Midbrain (tissue), 1 donor: ENCODE measurements at places on chromosomes 12 and 14.

- DNase-seq, result no peak
Observed at GRCh38 chr12:89098441-89099112, 253.7 kb downstream of the DUSP6 start.

- no peak for DNase-seq
Observed at GRCh38 chr14:101043891-101044290, 140.4 kb upstream of the RTL1 start.

GRCh38 chr12:107600581-107601144 lies 84.9 kb upstream of the PWP1 start:
- no peak for DNase-seq

DNA sequence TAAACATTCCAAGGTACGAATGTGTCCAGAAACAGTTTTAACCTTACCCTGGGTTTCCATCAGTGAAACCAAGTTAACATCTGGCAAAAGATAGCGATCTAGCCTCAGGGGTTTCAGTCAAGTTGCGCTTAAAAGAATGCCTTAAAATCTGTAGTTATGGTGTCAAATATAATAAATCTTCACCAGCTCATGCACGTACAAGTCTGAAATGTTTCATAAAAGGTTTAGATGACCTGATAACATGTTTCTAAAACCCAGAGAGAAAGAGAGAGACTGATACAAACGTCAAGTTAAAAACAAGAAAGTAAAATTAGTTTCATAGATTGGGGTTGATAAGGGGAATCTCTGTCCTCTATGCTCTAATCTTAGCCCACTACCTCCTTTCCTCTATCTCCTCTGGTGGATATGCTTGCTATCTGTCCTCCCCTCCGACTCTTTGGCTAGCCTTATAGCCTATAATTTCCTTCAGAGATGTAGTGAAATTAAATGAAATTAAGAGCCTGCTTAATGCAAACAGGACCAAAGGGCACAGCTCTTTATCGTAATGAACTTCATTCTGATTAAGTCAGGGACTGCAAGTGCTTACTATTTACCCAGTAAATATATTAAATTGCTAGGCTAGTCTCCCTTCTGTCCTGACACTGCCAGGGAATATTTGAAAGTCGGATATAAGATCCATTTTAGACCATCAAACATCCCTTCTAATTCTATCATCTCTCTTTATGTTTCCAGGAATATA lies 18.4 kb upstream of the FOS start:
- DNase-seq, result no peak

DNA sequence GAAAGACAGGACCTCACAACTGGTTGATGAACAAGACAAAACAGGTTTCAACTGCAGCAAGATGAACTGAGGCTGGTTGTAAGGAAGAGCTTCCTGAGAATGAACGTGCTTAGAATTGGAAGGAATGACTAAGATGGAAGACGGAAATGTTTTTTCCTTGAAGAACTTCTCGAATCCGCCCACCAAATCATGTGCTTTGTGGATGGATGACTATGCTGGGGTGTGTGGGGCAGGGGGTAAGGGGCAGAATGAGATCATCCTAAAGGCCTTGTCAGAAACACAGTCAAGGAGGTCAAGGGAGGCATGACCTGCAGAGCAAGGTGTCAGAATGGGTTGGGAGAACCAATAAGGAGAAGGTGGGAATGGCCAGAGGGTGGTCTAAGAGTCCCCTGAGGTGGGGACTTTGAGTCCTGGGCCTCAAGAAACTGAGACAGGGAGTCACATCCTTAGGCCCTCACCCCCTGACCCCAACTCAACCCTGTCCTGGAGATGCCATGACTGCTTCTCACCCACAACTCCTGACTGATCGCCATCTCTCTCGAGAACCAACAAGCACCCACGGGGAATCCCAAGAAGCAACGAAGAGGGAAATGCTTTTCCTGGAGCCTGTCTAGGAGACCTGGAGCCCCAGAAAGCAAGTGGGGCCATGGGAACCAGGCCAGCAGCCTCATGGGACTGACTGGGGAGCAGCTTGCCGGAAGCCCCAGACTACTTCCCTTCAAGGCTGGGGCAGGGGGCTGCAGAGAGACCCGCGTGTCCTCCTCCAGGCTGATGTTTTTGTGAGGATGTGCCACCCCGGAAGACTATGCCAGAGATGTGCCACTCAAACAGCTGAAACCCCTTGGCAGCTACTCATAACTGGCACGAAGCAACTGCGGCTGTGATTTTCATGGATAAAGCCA lies 84.0 kb downstream of the ACTN1 start:
- no peak for DNase-seq

- no peak for DNase-seq
Observed at GRCh38 chr14:73091044-73091443, 32.7 kb downstream of the RBM25 start.

DNA sequence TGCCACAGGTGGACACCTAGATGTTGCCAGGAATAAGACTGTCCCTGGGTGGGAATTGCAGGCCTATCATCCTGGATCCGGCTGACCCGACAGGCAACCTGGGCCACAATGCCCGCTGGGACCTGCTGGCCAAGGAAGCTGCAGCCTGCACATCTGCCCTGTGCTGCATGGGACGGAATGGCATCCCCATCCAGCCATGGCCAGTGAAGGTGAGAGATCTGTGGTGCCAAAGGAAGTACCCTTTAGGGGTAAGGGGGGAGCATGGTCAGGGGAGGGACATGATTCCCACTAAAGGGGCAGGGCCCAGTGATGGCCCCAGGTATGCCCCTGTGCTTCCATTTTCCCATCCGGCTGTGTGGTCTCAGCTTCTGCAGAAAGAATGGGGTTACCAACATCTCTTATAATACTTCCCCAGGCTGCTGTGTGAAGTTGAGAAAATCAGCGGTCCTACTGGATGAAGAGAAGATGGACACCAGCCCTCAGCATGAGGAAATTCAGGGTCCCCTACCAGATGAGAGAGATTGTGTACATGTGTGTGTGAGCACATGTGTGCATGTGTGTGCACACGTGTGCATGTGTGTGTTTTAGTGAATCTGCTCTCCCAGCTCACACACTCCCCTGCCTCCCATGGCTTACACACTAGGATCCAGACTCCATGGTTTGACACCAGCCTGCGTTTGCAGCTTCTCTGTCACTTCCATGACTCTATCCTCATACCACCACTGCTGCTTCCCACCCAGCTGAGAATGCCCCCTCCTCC lies 8.6 kb upstream of the OAS2 start:
- no peak for DNase-seq

DNA sequence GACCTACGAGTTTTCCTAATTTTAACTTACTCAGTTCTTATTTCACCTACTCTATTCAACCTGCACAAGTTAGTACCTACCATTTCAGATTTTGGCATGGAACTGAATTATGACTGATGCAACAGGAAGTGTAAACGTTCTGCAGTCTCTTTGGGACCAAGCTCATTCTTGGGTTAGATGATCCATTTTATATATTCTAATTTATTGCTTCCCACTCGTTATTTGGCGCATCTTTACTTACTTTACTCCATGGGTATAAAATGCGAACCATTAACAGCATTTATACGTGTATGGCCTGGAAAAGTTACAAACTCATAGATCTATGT lies 1.0 kb upstream of the EML1 start:
- DNase-seq, result no peak

DNA sequence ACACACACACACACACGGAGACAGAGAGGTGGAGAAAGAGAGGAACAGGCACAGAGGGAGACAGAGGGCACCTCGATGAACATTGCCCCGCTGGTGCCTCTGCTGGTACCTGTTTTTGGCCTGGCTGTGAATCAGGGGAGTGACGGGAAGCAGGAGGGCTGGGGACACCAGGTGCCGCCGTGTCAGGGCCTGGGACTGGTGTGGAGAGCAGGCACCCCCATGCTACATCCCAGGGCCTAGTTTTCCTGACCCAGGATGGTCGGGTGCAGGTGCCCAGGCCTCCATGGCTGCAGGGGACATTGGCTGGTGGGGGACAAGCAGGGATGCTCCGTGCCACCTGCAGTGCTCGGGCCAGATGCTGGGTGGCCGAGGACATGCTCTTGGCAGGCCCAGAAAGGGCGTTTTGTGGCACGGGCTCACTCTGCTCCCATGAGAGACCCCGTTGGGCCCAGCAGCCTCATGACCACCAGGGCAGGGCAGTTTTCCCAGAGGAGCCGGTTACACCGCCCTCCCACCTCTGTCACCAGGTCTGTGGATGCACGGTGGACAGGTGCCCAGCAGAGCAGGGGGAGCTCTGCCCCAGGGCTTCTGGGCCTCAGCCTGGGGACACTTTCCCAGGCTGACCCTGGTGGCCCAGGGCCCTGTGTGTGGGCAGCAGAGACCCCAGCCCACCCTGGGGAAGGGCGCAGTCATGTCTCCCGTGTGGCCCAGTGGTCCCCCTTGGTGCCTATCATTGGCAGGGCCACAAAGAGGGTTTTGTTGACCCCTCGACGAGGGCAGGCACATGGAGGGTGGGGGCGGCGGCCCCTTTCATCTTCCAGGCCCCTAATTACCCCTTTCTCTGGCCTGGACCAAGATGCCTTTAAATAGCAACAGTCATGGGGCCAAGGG lies 207.5 kb upstream of the RTL1 start:
- no peak for DNase-seq

DNA sequence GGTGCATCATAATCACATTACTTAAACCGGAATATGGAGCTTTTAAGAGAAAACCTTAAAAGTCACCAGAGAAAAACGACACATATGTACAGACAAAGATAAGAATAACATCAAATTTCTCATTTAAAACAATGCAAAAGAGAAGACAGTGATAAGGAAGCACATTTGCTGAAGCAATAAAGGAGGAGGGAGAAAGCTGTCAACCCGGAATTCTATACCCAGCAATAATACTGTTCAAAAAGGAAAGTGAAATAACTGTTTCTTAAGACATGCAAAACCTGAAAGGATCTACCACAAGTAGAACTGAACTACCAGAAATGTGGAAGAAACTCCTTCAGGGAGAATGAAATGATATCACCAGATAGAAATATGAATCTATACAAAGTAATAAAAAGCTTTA lies 15.4 kb downstream of the SLC6A13 start:
- DNase-seq, result no peak

DNA sequence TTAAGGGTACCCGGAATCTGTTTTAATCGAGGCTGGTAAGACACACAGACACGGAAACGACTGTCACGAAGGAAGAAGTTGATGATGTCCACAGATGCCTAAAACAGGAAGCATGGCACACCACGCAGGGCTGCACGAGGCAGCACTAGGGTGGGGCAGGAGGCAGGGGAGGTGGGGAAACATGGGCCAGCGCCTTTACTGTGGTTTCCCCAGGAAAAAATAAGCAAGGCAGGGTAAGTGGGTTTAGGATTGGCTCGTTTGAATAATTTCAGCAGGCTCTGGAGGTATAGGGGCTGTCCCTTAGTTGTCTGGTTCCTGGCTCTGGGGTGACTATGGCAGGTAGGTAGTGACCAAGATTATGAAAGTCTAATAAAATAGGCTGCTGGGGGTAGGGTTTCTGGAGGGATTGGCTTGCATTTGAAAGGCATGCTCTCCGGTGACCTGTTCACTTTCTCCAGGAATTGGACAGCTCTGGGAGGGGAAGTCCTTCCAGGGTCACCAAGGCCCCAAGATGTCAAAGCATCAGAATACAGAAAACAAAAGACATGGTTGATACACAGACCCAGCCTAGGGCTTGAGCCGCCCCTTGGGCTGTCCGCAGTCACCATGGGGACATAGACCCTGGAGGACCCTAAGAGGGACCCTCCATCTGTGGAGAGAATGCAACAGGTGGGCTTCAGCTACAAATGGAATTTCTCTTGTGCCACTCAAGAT lies 35.3 kb downstream of the MAP1LC3B2 start:
- peak; percentile 8 for DNase-seq

DNA sequence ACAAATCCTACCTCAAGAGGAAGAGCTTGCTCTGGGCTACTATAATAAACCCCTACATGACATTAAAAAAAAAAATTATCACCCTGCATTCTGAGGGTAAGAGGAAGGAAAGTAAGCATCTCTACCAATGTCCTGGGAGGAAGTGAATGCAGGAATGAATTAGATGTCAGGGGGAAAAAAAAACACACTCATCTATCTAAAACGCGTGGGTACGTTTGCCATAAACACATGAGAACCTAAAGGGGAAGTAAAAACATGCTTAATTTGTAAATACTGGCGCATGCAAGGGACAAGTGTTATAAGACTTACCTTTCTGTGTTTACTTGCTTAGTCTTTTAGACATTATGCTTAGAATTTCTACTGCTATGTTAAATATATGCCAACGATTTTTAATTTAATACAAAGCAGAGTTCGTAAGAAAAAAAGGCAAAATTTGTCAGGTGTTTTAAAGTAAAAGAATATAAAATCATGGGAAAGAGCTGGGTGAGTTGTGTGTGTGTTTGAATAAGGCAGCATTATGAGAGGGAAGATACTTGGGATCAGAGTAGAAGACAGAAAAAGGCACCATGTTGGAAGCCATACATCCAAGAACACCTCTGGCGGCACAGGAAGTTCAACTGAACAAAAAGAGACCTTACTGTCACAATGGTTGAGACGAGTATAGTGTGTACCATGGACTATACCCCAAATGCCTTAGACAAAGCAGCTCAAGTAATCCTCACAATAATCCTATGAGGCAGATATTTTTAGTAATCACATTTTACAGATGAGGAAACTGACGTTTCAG lies 1.5 kb downstream of the TMED8 start:
- no peak for DNase-seq

GRCh38 chr12:39613525-39613924 lies 6.1 kb downstream of the ABCD2 start:
- DNase-seq, result no peak

DNA sequence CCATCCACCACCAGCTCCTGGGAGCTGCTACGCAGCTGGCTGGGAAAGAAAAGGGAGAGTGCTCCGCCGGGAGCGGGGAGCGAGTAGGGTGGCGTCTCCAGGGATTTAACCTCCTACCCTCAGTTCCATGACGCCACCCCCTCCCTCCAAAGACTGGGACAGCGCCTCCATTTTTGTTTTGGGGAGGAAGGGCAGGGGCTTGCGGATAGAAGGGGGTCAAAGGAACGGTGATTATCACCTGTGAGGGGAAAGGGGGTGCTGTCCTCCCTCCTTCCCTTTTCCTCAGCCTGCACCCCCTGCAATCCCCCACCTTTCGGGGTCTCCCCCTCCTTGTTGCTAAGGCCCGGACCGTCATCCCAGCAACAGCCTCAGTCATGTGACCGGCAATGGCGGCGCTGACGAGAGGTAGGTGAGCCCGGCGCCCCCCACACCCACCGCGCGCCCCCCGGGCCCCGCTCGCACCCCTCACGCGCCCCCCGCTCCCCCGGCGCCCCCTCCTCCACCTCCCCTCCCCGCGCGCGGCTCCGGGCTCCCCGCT lies at the start of gene DTX3:
TSS of gene DTX3 (plus strand) at position 371 of the 538 bp plus-strand sequence. CDS start 1,694 bp downstream, outside the sequence.
- peak; percentile 78 for DNase-seq

- DNase-seq, result no peak
Observed at GRCh38 chr12:62705846-62706245, 229.1 kb downstream of the PPM1H start.

- no peak for DNase-seq
Observed at GRCh38 chr12:14424545-14424944, 59.1 kb downstream of the ATF7IP start.
